ENCODE measurements at places on chromosomes 16 and 17. TPM values are rescaled to one million over a fixed set of nuclear protein-coding genes. Genes with fewer than 3 reads are reported as not detected.

DNA sequence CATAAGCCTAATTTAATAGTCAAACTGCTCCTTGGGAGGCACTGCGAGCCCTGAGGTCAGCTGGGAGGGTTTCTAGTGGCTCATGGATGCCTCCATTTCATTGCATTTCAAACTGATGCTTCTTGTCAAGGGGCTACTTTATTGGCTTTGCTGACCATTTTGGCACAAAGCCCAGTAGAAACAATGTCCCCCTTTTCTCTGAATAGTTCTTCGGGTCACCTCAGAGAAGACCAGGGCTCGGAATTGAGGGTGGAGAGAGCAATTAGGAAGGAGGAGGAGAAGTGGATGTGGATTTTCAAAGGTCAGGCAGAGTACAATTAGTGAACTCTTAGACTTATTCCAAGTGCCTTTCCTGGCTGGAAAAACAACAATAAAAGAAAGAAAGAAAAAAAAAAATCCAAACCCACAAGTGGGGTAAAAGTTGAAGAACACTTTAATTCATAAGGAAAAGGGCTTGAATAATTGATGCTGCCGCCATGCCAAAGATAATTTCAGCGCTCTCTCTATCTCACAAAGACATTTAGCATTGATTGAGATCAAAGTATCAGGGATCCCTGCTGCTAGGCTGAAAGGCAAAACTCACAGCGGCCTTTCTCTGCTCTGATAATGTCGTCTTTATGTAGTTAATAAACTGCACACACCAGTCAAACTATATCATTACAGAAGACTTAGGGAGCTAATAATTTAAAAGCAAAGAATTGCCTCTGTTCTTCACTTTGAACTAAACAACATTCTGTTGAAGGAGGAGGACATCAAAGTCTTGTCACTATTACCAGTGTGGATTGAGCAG lies 122.7 kb downstream of the RGS9 start:
- no peaks in the 10 kb centered on the region for H3K36me3 ChIP-seq
- H3K4me3 ChIP-seq, result no peak overlapping the region
- DNase-seq, result no peak

GRCh38 chr17:17453088-17453487 lies 23.7 kb upstream of the MED9 start:
- no peak overlapping the region for H3K27ac ChIP-seq
- H3K4me3 ChIP-seq, result no peak overlapping the region
- no peaks in the 10 kb centered on the region for H3K27me3 ChIP-seq
- no peaks in the 10 kb centered on the region for H3K36me3 ChIP-seq

The KRT31 gene
- total RNA-seq, result not detected

GRCh38 chr17:35676441-35676840 lies 55.0 kb upstream of the RASL10B start:
- H3K36me3 ChIP-seq, result peaks cover 64% of the 10 kb centered on the region
- no peak for DNase-seq
- no peak overlapping the region for H3K27ac ChIP-seq
- no peak overlapping the region for H3K4me3 ChIP-seq
- H3K4me1 ChIP-seq, result no peaks in the 10 kb centered on the region

- H3K27ac ChIP-seq, result no peak overlapping the region
- DNase-seq, result no peak
- no peak overlapping the region for H3K4me3 ChIP-seq
- H3K4me1 ChIP-seq, result peaks cover 26% of the 10 kb centered on the region
These were observed 6.2 kb downstream of the CYBC1 start for GRCh38 chr17:82444284-82444893.

- DNase-seq, result no peak
- H3K27me3 ChIP-seq, result no peaks in the 10 kb centered on the region
- peaks cover 64% of the 10 kb centered on the region for H3K36me3 ChIP-seq
- no peak overlapping the region for H3K4me3 ChIP-seq
- H3K27ac ChIP-seq, result peak overlapping the region; percentile 0
These were observed 169.8 kb downstream of the MRTFB start for GRCh38 chr16:14240964-14241363.

GRCh38 chr17:66944351-66945146 lies 20.0 kb upstream of the CACNG4 start:
- peaks cover 28% of the 10 kb centered on the region for H3K27me3 ChIP-seq
- H3K36me3 ChIP-seq, result no peaks in the 10 kb centered on the region
- no peaks in the 10 kb centered on the region for H3K4me1 ChIP-seq
- peak; percentile 23 for DNase-seq

The PTGES3L gene
- 0.38 TPM for total RNA-seq

DNA sequence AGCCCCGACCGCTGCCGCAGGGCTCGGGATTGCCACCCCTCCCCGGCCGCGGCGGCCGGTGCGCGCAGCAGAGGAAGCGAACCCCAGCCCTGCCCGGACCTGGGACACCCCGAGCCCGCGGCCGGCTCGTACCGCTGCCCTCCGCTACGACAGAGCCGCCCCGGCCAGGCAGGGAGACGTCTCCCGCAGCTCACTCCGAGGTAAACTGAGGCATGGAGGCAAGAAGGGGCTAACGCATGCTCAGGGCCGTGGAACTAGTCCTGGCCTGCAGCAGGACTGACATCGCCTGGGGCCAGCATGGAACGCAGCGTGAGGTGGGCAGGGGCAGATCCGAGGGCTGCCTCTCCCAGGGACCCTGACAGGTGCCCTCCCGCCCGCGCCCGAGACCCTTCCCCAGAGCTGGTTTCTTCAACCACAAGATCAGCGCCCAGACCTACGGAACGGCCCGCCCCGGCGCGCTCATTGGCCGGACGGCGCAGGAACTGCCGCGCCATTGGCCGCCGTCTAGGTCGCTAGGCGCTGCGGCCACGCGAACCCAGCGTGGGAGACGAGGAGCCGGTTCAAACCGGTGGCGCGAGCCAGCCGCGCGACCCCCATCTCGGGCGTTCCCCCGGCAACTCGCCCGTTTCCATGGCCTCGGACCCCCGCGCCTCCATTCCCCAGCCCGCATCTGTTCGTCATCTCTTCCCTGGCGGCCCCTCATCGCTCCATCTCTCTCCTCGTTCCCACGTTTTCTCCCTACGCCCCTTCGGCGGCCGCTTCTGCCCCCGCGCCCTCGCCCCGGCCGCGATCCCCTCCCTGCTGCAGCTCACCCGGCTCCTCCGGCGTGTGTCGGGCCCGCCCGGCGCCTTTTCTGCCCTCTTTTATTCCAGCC lies at the start of gene SLC43A2:
TSS of gene SLC43A2 (minus strand) at position 853 of the 874 bp plus-strand sequence. CDS start 960 bp downstream, outside the sequence.
- no peaks in the 10 kb centered on the region for H3K27me3 ChIP-seq
- H3K27ac ChIP-seq, result peak within 1 kb of the TSS; percentile 92
- H3K36me3 ChIP-seq, result peaks cover 9% of the 10 kb centered on the region

DNA sequence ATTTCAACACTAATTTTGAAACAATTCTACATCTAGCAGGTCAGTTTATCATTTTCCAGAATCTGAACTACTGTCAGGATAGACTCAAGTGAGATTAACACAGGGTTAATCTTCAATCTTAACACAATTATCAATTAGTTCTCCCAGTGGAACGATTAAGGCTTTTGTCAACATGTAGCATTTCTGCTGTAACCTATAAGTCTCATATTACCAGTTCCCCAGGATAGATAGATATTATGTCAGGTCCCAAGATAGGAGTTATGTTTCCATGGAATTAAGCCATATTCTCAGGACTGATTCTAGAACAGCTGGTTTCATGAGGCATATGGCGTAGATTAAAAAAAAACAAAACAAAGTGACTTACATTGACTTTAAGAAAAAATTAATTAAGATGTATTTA lies 4.4 kb upstream of the FBF1 start:
- no peaks in the 10 kb centered on the region for H3K27me3 ChIP-seq
- no peak for DNase-seq
- peaks cover 2% of the 10 kb centered on the region for H3K4me1 ChIP-seq
- no peak overlapping the region for H3K4me3 ChIP-seq
- peaks cover 57% of the 10 kb centered on the region for H3K36me3 ChIP-seq

DNA sequence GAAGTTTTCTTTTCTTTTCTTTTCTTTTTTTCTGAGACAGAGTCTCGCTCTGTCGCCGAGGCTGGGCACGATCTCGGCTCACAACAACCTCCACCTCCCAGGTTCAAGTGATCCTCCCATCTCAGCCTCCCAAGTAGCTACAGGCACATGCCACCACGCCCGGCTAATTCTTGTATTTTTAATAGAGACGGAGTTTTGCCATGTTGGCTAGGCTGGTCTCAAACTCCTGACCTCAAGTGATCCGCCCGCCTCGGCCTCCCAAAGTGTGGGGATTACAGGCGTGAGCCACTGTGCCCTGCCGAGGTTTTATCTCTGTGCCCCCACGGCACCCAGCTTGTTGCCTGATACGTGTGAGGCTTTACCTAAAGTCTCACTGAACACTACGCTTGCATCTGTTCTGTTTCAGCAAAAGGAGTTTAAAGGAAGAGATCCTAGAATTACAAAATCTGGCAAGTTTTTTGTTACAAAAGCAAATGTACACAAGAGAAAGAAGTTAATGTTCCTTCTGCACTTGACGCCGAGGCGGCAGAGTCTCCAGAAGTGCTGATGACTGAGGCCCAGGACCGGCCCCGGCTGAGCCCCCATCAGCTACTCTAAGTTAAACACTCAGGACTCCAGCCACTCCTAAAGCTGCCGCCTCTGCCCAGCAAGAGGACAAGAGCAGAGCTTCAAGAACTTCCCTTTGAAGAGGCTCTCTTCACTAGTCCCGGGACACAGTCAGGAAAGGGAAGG lies 9.2 kb downstream of the ABCA3 start:
- H3K4me3 ChIP-seq, result peak overlapping the region; percentile 26
- no peaks in the 10 kb centered on the region for H3K27me3 ChIP-seq
- no peaks in the 10 kb centered on the region for H3K4me1 ChIP-seq
- DNase-seq, result peak; percentile 91

The MGAT5B gene
- total RNA-seq, result 2.0 TPM

The MT1A gene
- total RNA-seq, result 4.9 TPM

The NPW gene
- not detected for total RNA-seq

- peak overlapping the region; percentile 11 for H3K27ac ChIP-seq
- H3K36me3 ChIP-seq, result no peaks in the 10 kb centered on the region
- DNase-seq, result no peak
- H3K27me3 ChIP-seq, result peaks cover 27% of the 10 kb centered on the region
- H3K4me1 ChIP-seq, result peaks cover 5% of the 10 kb centered on the region
- peak overlapping the region; percentile 44 for H3K4me3 ChIP-seq
These were observed 837 bp downstream of the DOC2B start for GRCh38 chr17:180381-181244.

The C16orf86 gene
- total RNA-seq, result 3.8 TPM

- H3K27me3 ChIP-seq, result no peaks in the 10 kb centered on the region
- H3K4me1 ChIP-seq, result peaks cover 61% of the 10 kb centered on the region
- DNase-seq, result no peak
These were observed 13.1 kb downstream of the SOCS3 start for GRCh38 chr17:78346605-78347250.

DNA sequence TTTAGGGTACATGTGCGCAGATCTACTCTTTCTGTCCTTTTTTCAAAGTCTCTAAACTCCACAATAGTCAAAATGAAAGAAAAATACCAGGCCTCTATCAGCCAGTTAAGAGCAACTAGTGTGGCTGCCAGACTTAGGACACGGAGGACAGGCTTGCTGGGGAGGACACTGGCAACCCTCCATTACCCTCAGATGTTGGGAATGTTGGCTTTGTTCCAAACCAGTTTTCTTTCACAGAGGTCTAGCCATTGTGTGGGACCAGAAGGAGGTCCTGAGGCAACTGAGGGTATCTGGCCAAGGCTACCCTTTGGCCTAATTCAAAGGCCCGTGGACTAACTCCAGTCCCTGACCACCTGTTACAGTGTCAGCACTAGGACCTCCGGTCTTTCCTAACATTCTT lies 51.2 kb upstream of the MED9 start:
- no peaks in the 10 kb centered on the region for H3K4me1 ChIP-seq
- H3K4me3 ChIP-seq, result no peak overlapping the region
- H3K27ac ChIP-seq, result no peak overlapping the region
- no peaks in the 10 kb centered on the region for H3K36me3 ChIP-seq
- DNase-seq, result no peak

DNA sequence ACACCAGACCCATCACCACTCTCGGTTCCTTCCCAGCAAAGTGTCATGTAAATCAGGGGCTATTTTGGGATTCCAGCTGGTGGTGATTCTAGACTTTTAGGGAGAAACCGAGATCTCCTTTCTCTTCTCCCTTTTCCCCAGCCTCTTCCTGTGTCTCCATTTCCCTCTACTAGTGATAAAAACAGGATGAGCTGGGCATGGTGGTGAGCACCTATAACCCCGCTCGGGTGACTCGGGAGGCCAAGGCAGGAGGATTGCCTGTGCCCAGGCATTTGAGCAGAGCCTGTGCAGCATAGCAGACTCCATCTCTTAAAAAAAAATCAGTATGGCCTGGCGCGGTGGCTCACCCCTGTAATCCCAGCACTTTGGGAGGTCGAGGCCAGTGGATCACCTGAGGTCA lies 6.1 kb downstream of the TBX21 start:
- no peak overlapping the region for H3K4me3 ChIP-seq
- H3K27me3 ChIP-seq, result peaks cover 20% of the 10 kb centered on the region
- H3K36me3 ChIP-seq, result no peaks in the 10 kb centered on the region
- H3K4me1 ChIP-seq, result no peaks in the 10 kb centered on the region

DNA sequence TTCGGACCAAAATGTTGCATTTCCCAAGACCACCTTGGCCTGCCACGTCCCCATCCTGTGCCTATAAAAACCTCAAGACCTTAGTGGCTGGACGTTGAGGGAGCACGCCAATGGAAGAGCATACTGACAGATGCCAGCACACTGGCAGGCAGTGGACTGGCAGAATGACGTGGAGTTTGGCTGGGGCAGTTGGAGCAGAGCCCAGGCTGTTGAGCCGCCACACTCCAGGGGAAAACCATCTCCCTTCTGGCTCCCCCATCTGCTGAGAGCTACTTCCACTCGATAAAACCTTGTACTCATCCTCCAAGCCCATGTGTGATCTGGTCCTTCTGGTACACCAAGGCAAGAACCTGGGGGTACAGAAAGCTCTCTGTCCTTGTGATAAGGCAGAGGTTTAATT lies 494.1 kb downstream of the CDH11 start:
- H3K4me1 ChIP-seq, result no peaks in the 10 kb centered on the region
- no peaks in the 10 kb centered on the region for H3K27me3 ChIP-seq
- DNase-seq, result peak; percentile 40
- no peak overlapping the region for H3K27ac ChIP-seq
- H3K36me3 ChIP-seq, result no peaks in the 10 kb centered on the region

The MPP2 gene
- total RNA-seq, result 0.49 TPM

DNA sequence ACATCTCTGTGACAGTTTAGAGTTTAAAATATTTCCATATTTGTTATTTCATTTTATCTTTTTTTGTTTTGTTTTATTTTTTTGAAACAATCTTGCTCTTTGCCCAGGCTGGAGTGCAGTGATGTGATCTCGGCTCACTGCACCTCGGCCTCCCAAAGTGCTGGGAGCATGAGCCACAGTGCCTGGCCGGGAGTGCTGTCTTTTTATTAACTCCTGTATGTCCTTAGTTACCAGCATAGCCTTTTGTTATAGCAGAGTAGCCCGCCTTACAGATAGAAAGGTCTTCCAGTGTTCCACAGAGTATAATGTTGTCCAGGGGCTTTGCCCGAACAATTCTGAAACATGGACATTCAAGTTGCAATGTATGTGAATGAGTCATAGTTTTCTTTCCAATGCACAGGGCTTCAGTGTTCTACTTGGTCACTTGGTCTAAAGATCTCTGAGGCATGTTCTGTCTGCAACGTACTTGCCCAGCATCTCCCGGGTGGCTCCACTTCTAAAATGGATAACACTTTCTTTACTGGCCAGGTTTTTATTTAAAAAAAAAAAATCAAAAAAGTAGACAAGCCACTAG lies 125.6 kb downstream of the KCNJ18 start:
- H3K4me3 ChIP-seq, result no peak overlapping the region
- no peaks in the 10 kb centered on the region for H3K27me3 ChIP-seq
- H3K4me1 ChIP-seq, result no peaks in the 10 kb centered on the region
- DNase-seq, result no peak
- H3K36me3 ChIP-seq, result no peaks in the 10 kb centered on the region

All from upper lobe of right lung (tissue), 1 donor.